ENCODE measurements at places on chromosomes 4 and X.

DNA sequence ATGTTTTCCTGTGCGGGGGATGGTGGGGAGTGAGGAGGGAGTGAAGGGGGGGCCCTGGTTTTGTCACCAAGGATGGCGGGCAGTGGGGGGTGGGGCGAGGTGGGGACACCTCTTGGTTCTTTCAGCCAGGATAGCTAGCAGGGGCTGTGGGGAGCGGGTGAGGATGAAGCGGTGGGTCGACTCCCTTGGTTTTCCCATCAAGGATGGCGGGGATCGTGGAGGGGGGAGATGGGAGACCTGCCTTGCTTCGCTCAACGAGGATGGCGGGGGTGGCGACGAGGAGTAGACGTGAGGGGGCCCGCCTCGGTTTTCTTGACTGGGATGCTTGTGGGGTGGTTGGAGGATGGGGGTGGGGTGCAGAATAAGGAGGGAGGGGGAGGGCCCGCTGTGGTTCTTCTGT is 643 bp downstream of the FHL1 start:
- no peak for DNase-seq

DNA sequence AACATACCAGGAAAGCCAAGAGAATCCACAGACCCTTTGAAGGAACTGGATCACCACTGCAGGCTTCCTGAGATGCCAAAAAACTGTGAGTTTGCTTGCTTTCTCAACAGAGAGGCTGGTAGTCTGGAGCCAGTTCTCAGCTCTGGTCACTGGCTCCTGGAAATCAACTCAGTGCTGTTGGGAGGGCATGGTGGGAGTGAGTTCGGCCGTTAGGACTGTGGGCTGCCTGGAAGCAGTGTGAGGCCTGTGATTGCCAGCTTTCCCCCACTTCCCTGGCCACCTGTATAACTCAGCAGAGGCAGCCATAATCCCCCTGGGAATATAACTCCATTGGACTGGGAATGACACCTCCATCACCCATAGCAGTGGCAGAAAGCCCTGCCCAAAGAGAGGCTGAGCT is 122.0 kb upstream of the FSTL5 start:
- DNase-seq, result no peak

DNA sequence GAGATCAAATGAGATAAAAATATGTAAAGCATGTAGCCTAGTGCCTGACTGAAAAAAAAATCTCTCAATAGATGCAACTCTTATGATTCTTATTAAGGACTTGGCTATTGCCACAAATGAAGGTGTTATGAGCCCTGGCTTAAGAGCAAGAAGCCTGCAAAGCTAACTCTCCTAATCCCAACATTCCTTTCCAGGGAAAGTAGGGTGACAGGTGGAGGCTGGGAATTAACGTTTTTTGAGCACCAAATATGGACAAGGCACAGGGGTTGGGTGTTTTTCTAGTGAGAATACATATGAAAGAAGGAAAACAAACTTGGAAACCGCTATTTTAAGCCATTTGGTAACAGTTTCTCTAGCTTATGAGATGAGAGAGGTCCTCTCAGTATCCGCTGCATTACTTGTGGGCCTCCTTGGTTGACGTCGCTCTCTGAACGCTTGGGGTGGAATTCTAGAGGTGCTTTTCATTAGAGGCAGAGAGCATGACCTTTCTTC is 2.4 kb downstream of the RHOH start:
- no peak for DNase-seq

GRCh38 chrX:108138814-108139702 is 47.5 kb downstream of the ATG4A start:
- DNase-seq, result no peak

DNA sequence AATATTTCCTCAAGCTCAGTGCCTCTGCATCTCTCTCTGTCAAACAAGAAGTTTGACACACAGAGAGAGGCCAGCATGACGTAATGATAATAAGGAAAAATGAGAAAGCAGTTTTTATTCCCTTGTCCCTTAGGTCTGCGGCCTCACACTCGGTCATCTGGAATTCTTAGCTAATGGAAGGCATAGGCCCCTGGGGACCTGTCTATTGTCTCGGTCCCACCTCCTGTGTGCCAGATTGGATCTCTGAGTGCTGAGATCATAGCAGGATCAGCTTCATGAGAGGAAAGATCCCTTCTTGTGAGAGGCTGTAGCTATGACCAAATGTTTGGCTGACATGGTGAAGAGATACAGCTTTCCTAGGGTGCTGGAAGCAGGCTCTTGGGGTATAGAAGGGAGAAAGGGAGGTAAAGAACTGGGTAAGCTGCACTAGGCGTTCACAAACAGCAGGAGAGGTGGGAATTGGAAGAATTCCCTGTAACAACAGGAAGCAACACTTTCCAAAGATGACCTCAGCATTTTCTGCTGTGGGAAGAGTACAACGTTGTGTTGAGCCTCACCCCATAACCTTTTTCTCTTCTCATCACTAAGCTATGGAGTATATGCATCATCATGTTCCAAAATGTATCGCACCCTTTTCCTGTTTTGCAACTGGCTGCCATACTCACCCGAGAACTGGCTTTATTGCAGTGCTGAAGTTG is 20.2 kb downstream of the TMEM31 start:
- no peak for DNase-seq

DNA sequence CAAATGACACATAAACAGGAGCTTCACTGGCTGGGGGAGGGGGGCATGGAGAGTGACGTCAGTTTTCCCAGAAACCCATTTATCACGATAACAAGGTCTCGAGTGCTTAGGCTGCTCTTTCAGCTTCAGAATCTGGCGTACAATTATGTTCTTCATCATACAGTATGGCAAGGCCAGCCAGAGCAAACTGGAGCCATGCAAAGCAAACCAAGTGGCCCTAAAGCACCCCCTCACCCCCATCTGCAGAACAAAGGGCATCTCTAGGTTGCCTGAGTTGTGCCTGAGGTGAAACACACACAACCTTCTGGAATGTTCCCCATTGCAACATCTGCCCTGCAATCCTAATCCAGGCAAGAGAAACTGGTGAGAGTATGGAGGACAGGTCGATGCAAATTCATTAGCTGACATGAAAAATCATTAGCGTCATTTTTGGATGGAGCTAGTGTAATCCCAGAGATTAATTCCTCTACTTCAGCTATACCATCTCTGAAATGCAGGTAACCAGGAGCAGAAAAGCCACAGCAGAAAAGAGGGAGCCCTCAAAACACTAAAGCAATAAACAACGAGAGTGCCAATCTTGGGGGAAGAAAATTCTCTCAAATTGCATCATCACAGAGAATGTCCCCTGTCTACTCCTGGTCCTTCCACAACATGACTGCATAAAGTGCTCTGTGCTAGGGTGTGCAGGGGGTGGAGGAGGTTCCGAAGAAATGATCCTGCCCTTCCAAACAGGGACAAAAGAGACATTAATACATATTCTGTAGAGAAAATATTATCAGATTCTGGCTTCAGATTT is 1.8 kb downstream of the SEPTIN6 start:
- DNase-seq, result peak; percentile 71

DNA sequence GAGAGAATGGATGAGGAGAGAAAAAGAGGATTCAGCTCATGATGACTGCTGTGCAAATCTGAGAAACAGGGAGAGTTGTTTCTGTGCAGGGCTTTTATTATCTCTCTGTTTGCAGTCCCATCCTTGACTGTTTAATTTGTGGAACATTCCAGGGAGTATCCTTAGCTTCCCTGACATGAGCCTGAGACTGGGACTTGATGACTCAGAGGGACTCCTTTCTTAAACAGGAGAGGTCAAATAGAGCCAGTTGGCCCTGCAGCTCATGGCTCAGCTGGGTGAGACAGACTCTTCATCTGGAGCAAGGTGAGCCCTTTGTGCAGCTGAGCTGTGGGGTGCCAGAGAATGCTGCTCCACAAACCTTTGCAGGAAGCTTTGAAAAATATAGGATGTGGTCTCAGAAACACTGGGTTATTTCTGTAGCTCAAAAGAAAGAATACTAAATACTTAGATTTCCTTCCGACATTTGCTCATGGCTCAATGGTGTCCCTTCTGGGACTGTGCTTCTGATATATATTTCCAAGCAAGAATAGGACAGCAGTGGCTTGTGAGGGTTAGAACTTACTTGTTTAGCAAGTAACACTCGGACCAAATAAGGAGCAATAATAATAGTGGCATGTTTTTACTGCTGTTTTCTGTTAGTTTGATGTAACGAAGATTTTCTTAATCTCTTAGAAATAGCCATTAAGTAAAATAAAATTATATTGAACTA is 14.5 kb downstream of the ARHGAP24 start:
- DNase-seq, result no peak

GRCh38 chr4:68373513-68373912 is 23.6 kb upstream of the YTHDC1 start:
- DNase-seq, result peak; percentile 50

- DNase-seq, result no peak
Measured at GRCh38 chr4:25788703-25789238, 74.0 kb downstream of the SEL1L3 start.

DNA sequence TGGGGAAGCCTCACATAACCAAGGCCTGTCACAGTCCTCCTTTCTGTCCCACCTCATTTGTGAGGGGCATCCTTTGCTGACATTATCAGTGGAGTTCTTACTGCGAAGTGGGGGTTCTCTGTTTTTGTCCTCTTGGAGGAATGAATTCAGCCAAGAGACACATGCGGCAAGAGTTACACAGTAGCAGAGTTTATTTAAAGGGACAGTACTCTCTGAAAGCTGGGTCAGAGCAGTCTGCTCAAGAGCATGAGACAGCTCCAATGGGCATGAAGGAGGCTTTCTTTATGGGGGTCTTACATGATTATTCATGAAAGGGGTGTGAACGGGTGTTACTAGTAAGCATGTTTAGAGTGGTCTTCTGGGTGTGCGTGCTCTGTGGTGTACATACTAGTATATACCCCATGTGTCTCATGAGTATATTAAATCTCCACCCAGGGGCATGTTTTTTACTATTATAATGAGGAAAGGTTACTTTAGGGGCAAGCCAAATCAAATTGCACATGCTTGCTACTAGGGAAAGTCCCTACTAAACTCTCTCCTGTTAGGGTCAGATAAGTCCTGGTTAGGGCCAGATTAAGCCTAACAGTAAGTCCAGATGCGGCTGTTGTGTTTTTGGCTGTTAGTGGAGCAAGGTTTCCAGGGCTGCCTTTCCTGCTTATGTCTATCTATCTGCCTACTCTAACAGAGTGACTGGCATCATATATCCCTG is 19.8 kb upstream of the LGI2 start:
- DNase-seq, result no peak

DNA sequence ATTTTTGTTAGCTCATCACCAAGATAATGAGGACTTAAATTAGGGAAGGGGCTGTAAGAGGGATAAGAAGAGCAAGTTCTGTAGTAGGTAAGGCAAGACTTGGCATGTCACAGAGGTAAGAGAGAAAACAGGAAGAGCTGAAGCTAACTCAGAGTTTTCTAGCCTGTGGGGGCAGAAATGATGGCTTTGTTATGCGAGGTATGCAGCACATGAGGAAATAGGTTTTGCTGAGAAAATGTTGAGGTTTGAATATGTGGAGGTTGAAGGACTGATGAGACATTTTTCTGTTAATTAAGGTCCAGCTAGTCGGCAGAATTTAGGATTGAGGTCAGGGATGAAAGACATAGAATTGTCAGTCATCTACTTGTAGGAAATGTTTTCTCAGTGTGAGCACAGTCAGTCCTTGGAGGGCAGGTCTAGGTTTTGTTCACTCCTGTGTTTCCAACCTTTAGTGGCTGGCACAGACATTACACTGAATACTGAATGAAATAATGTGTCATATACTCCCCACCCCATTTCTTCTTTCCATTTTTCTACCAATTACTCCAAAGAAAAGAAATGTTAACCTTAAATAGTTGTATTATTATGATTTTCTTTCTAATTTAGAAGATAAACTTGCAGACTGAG is 154.0 kb upstream of the AADAT start:
- no peak for DNase-seq

- no peak for DNase-seq
Measured at GRCh38 chrX:70426286-70427278, 3.5 kb downstream of the GDPD2 start.

DNA sequence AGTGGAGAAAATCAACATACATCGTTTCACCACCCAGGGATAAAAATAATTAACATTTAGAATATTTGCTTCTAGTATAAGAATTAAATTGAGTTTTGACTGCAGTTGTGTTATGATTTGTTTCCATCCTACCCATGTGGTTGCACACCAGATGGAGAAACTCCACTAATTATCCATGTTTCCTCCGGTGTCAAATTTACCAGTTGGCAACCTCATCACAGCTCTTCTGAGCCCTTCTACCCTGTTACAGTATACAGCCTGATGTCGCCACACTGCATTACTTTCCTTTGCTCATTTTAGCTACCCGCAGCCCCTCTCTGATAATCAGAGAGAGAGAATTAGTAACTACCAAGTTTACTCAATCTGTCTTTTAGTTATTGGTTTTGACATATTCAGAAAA is 411.2 kb downstream of the DTHD1 start:
- no peak for DNase-seq

DNA sequence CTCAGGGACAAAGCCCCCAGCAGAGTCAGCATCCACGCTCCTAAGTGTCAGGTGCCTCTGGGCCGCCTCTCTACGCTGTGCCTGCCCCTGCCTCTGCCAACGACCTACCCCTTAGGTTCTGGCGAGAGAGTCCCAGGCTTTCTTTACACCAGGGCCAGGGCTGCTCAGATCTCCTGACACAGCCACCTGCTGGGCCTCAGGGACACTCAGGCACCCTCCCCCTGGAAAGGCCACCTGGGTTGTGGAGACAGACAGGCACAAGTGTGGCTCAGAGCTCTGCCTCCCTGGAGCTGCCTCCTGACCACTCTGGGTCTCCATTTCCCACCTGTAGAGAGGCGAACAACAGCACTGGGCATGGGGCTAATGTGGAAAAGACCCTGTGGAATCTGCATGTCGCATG is 90.0 kb upstream of the ADRA2C start:
- no peak for DNase-seq

DNA sequence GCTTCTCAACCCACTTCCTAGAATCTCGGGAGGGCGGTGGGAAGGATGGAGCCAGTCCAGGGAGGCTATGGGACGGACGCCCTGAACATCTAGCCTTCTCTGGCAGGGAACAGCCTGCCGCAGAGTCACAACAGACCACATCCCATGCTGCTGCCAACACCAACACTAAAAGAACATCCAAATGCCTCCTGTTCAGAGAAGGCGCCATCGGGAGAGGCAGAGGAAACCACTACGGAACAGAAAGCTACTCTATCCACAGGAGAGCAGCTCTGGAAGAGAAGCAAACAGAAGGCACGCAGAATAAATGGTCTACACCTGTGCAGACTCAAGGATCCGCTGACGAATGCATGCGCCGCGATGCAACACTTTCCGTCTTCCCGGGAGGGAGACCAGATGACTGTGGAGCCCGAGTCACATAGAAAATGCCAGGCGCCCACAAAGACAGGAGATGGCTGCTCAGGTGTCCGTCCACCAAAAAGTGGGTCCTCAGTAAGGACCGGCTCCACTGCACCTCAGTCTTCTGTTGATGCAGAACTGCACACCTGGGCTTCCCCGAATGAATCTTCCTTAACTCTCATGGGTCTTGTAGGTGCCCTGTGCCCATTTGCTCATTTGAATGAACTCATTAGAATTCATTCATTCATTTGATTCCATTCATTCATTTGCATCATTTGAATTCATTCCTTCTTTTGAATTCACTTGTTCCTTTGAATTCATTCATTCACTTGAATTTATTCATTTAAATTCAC is 217.5 kb downstream of the DHRSX start:
- DNase-seq, result no peak

Measured in activated CD8-positive, alpha-beta memory T cell treated with anti-CD3 and anti-CD28 coated beads, Interleukin-2, amount 50 U/mL, for 4 hours (primary cell).